ENCODE measurements at places on chromosomes 11 and 22.

DNA sequence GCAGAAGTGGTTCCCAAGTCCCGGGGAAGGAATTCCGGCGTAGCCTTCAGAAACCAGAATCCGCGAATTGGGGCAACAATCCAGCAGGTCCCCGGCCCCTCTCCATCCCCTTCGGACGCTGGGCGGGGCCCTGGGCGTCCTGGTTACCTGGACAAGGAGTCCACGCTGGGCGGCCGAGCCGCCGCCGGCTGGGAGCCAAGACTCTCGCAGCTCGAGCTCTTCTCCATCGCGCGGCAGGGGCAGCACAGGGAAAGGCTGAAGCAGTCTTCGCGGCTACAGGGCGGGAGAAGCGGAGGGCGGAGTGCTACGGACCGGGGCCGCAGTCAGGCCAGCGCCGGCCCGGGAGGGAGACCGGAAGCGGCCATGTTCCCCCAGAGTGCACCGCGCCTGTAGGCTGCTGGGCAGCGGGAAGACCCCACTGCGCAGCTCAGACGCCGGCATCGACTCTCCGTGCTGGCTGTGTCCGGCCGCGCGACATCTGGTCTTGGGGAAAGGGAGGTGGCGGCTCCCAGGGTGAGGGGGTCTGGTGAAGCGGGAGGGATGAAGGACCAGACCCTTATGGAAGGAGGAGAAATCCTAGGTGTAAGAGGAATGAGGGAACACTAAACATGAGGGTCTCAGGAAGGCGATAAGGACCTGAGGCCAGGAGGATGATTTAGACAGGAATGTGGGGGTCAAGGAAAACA, at the start of gene MTMR2:
TSS of gene MTMR2 (minus strand) at position 380 of the 686 bp plus-strand sequence. CDS start at position 227, 153 bp downstream.
- peak; percentile 31 for DNase-seq

- no peak for DNase-seq
These were observed 38.0 kb downstream of the CYP2R1 start for GRCh38 chr11:14854057-14854456.

- DNase-seq = no peak
These were observed 880.6 kb downstream of the NTM start for GRCh38 chr11:132251061-132251460.

GRCh38 chr22:33909911-33910310, 10.4 kb downstream of the LARGE1 start:
- DNase-seq = no peak

DNA sequence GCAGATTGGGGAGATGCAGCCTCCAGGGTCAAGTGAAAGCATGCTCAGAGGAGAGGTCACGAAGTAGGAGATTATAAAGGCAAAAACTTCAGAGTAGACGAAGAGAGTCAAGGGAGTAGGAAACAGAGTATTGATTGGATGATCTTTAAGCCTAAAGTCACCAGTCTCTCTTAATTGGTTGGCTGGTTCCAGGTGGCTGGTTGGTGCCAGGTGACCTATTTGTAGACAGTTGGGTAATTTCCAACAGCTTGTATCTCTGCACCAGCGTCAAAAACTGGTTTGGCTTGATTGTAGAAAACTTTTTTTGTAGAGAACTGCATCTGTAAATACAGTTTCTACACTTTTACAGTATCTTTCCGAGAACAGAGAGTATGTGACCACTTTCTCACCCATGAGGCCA, 75.7 kb upstream of the CCDC90B start:
- no peak for DNase-seq

GRCh38 chr22:23591201-23591791, 11.2 kb upstream of the IGLL1 start:
- DNase-seq = peak; percentile 61

DNA sequence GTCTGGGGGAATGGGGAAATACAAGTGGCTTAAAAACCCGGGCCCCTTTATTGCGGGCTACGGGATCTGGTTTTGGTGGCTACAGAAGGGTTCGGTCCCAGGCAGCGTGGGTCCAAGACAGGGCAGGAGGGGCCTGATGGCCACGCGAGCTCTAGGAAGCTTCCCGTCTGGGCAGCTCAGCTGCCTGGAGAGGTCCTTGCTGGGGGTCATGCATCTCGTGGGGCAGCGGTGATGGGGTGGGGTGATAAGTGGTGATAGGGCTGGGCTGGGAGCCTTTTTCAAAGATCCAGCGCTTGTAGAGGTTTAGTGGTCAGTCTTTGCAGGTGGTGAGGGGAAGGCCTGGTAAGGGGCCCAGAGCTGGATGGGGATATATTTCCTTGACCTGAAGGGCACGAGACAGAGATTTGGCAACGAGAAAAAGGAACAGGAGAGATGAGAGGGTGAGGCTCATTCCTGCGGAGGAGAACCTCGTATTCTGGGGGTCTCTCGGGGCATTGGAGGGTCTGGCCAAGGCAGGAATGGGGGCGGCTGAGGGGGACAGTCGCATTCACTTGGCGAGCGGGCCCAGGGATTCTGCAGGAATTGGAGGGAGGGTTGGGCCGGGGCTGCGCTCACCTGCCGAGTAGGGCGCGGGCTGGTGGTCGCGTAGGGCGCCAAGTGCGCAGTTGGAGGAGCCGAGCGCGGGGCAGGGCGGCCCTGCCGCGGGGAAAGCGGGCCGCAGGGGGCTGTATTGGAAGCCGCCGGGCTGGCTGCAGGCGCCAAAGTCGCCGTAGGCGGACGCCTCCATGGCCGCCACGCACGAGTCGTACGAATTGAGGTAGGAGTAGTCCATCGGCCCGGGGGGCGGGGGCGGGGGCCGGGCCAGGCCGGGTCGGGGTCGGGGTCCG, 560 bp downstream of the PHOX2A start:
- no peak for DNase-seq

DNA sequence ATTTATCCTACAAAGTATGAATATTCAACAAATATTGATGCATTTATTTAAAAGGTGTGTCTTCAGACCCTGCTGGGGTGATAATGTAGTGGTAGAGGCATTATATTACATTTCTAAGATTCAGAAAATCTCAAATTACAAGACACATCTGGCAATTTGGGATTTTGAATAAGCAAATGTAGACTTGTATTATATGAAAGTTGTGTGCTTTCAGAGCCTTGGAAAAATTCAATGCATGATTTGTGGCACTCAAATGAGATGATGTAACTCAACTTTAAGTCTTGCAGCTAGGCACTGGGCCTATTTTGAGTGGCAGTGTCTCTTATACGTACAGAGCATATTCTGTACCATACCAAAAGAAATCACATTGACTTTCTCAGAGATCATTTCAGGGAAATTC, 214.4 kb downstream of the ETS1 start:
- DNase-seq = no peak

GRCh38 chr11:122319085-122319484, 203.1 kb upstream of the BLID start:
- DNase-seq = no peak

- DNase-seq = no peak
These were observed 636 bp downstream of the PAMR1 start for GRCh38 chr11:35524780-35525179.

DNA sequence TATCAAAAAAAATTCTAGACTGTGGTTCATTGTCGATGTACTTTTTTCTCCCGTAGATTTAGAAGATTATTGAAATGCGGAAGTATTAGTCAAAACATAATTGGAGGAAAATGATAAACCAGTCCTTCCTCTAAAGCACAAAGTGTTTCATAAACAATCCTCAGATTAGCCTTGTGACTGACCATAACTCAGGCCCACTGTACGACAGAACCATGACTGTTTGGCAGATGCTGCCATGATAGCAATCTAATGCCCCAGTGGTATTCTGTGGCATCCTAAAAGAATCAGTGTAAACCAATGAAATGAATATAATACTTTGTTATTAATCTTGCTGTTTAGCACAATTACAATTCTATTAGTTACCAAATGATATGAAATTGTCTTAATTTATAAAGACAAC, 127.0 kb upstream of the CTSC start:
- DNase-seq = no peak

DNA sequence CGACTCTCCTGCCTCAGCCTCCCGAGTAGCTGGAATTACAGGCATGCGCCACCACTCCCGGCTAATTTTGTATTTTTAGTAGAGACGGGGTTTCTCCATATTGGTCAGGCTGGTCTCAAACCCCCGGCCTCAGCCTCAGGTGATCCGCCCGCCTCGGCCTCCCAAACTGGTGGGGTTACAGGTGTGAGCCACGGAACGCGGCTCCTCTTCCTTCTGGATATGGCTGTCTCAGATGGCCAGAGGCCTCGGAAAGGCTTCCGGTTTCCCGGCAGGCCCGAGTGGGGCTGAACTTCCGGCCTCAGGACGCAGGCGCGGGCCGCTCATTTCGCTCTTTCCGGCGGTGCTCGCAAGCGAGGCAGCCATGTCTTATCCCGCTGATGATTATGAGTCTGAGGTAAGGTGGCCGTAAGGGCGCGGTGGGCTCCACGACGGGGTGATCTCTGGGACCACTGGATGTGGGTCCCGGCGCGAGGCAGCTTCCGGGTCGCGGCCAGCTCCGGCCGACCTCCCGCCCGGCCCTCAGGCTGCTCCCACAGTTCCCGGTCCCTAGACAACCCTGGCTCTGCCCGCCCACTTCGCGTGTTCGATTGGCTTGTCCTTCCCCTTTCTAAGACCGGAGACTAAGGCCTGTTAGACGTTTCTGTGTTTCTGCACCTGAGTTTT, at the start of gene EIF3L:
TSS of gene EIF3L (plus strand) at position 331 of the 663 bp plus-strand sequence. CDS start at position 362, 31 bp downstream.
- DNase-seq = peak; percentile 87

DNA sequence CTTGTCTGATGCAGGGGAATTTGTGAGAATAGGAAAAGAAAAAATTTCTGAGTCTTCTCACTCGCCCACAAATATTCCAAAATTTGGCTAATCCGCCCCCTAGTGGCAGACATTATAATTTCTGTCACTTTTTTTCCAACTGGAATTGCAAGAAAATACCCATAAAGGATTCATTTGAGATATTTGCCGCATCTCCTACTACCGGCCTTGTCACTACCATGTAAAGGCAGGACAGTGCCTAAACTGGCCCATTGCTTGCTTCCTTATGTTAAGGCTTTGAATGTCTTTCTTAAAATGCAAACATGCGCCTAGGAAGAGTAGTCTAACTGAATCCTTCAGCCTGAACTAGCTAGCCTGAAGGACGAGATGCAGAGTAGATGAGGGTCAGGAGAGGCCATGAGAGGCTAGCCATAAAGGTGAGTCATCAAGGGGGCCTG, 9.3 kb upstream of the CEP295 start:
- no peak for DNase-seq

DNA sequence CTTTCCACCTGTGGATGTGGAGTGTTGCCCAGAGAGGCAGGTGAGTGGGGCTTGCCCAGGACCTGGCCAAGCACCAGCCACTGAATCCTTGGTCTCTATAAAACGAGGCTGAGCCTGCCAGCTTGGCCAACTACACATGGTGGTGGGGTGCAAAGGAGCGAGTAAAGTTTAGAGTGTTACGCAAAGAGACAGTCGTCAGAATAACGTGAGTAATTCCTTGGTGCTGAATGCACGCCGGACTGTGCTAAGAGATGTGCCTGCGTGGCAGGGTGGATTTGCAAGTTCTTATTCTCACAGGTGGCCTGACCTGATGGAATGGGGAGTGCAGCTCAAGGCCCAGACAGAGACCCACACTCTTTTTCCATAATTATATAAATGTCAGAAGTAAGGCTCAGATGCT, 88.6 kb upstream of the B3GAT1 start:
- DNase-seq = no peak

- no peak for DNase-seq
These were observed 2.4 kb upstream of the MB start for GRCh38 chr22:35619336-35620094.

- DNase-seq = no peak
These were observed 56.0 kb upstream of the ZNF195 start for GRCh38 chr11:3434976-3435375.

DNA sequence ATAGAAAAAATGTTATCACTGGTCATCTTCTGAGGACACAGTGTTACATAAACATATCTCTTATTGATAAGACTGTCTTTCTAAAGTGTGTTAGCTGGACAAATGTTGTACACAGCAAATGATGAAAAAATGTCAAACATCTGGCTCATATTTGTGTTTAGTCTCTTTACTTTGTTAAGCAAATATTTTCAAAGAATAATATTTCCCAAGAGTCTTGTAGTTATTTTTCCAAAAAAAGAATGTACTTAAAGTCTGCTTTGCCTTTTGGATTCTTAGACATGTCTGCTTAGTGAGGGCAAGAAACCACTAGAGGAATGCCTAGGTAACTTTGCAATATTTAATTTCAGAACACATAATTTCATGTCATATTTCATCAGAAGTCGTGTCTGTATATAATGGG, 23.9 kb upstream of the CCDC179 start:
- no peak for DNase-seq

DNA sequence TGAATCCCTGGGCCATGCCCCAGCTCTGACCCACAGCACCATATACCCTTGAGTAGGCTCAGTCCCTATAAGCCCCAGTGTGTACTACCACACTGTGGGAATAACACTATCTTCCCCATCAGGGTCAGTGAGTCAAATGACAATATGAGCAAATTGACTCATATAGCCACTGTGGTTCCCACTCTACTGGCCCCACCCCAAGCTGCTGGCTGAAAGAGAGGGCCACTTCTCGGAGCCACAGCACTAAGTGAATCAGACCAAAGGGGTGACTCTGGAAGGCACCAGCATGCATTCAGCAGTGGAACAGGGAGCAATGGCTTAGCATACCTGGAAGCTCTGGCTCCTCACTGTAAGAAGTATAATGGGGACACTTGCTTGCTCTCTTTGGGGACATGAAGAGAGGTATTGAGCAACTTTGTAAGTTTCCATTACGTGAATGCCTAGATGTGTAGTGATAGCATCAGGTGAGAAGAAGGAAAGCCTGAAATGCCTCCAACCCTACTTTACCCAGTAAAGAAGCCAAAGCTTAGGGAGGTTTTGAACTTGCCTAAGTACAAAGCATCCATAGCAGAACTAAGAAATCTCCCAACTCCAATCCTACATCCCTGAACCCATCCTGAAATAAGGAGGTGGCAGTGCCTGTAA, 13.5 kb downstream of the CD59 start:
- DNase-seq = no peak

- DNase-seq = no peak
These were observed 43.4 kb upstream of the PITPNB start for GRCh38 chr22:27962268-27963044.

Measured in stimulated activated CD4-positive, alpha-beta T cell treated with anti-CD3 and anti-CD28 coated beads, TNF-alpha, amount 100 ng/mL, for 24 hours (primary cell).